NCI-H2081 treated with DMSO at 0.1 percent for 48 hours (cell line): ENCODE measurements at places on chromosomes 12 and 14.

GRCh38 chr12:13177373-13177772 is 19.2 kb upstream of the EMP1 start:
- DNase-seq, result no peak

- DNase-seq, result no peak
Measured at GRCh38 chr12:68158432-68158831, 1.1 kb downstream of the IFNG start.

- no peak for DNase-seq
Measured at GRCh38 chr14:53103636-53104340, 49.3 kb downstream of the DDHD1 start.

DNA sequence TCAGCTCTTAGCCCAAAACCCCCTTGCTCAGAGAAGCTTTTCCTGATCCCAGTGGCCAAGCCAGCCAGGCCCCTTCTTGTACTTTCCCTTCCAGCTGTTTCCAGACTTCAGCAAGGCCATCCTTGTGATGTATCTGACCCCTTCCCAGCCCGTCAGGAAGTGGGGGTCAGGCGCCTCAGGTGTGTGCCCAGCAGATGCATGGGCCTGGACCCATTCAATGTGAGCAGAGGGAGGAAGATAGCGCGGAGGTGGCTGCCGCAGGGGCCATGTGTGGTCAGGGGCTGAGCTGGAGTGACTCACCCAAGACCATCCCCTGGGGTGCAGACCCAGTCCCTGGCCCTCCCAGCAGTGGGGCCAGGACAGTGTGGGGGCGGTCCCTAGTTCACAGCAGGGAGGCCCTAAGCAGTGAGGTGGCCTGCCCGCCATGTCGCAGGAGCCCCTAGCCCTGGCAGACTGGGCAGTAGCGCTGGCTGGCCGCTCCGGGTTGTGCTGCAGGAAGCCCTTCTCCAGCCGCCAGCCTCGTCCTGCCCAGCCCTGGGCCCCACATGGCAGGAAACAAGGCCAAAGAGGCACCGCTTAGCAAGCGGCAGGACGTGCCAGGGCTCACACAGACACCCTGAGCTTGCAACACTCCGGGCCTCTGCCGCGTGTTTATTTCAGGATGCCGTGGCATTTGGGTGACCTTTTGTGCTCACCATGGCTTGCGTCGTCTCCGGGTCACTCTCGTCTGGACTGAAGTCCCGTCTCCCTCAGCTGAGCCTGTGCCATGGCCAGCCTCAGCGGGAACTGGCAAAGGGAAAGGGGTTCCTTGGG is 12.0 kb downstream of the ADSS1 start:
- no peak for DNase-seq

GRCh38 chr12:12684375-12685106 is 11.4 kb downstream of the GPR19 start:
- peak; percentile 85 for DNase-seq

GRCh38 chr12:54287261-54288157 is 7.0 kb downstream of the HNRNPA1 start:
- no peak for DNase-seq

- no peak for DNase-seq
Measured at GRCh38 chr14:34501004-34501580, 38.4 kb downstream of the EAPP start.

- no peak for DNase-seq
Measured at GRCh38 chr12:30145684-30146032, 361.9 kb upstream of the TMTC1 start.

GRCh38 chr12:108585864-108586263 is 12.0 kb downstream of the TMEM119 start:
- DNase-seq, result no peak

- no peak for DNase-seq
Measured at GRCh38 chr14:70811578-70811977, 2.3 kb upstream of the MAP3K9 start.

DNA sequence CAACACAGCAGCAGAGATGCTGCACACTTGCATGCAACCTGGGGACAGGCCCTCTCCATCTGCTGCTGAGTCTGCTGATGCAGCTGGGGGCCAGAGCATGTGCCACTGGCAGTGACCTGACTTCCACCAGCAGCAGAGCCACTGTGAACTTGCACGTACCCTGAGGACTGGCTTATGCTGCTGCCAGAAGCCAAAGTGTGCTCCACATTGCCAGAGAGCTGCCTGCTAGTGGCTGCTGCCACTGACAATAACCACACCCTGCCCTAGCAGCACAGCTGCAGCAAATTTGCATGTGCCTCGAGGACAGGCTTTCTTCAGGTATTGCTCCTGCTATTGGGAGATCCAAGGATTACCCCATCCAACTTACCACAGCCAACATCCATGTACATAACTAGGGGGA is 4.5 kb upstream of the PRR4 start:
- no peak for DNase-seq

DNA sequence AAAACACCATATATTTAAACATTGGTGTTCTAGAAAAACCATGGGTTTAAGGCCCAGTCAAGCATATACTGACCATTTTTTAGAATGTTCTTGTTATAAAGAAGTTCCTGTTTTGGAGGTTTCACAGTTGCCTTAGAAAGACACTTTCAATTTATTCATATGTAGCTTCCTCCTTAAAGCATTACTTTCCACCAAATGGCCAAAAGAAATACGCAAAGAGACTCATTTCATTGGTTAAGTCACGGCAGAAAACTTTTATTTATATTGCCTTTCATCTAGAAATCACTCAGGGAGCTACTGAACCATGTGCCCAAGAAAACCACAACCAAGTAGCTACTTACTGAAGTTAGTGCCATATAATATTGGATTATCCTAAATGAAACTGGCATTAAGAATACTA is 40.0 kb downstream of the MYBPC1 start:
- no peak for DNase-seq

DNA sequence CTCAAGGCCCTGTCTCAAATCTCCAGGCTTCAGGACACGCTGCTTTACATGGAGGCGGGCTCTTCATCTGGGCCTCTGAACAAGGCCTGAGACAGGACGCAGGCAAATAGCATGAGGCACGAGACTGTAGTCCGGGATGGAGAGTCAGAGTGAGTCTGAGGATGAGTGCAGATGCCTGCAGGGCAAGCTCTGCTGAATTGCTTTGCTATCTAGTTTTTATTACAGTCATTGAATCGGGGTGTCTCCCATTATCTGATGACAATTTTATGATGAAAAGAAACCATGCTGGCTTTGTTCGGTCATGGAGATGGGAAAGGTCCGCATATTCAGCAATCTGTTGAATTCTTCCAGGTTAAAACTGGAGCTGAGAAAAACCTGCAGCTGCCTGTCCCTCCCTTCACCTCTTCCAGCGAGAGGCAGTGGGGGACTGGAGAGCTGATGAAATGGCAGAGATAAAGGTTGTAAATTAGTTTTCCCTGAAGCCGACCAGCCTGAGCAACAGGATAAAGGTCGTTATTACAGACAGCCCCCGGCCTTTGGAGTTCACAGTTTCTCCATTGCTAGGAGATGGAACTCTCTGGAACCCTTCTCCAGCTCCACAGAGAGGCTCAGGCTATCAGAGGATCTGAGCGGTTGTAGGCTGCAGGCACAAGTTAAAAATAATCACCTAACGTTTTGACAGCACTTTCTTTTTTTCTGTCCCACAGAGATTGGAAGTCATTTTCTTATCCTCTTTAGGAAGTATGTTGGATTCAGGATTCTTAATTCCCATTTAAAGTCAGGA is 1.3 kb upstream of the ADGRD1 start:
- no peak for DNase-seq

DNA sequence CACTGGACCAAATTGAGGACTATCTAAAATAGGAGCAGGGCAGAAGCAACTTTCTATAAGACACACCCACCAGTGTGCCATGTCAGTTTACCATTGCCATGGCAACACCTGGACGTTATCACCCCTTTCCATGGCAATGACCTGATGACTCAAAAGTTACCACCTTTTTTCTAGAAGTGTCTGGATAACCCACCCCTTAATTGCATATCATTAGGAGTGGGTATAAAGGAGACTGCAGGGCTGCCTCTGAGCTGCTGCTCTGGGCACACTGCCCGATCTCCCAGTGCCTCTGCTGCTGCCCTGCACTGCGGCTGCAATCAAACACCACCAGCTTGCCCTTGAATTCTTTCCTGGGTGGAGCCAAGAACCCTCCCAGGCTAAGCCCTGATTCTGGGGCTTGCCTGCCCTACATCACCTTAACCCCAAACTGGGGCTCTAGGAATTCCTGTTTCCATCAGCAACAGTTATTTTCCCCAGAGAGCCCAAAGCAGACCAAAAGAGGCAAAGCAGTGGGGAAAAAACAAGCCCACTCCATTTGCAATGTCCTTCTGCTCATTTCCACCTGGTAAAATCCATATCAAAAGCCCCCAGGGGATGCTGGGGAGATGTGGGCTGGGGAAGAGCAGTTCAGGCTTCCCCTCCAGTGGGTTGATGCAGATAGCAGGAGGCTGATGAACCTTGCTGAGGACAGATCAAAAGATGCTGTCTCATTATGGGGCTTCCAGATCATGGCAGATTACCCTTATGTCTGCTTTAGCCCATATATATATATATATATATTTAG is 129.5 kb upstream of the NCOR2 start:
- no peak for DNase-seq

GRCh38 chr14:52235434-52235833 is 32.1 kb upstream of the PTGDR start:
- no peak for DNase-seq

GRCh38 chr12:67716817-67717216 is 68.3 kb downstream of the DYRK2 start:
- no peak for DNase-seq

GRCh38 chr14:96906434-96906833 is 109.3 kb downstream of the VRK1 start:
- no peak for DNase-seq

GRCh38 chr14:22928237-22929103 is 706 bp downstream of the PRMT5 start:
- no peak for DNase-seq

DNA sequence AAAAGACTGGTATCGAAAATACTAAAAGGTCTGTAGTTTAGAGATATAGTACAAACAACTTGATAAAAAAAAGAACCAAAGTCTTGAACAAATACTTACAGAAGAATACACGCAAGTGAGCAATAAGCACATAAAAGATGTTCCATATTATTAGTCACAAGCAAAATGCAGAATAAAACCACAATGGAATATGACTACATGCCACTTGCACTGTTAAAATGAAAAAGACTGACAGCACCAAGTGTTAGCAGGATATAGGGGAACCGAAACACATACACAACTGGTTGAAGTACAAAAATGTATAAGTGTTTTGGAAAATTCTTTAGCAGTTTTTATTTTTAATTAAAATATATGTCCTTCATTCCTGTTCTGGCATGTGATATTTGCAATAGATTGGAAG is 3.6 kb downstream of the CLEC2A start:
- no peak for DNase-seq

- DNase-seq, result no peak
Measured at GRCh38 chr12:121069206-121069605, 30.2 kb upstream of the OASL start.

GRCh38 chr14:72318648-72319047 is 386.4 kb downstream of the RGS6 start:
- no peak for DNase-seq

DNA sequence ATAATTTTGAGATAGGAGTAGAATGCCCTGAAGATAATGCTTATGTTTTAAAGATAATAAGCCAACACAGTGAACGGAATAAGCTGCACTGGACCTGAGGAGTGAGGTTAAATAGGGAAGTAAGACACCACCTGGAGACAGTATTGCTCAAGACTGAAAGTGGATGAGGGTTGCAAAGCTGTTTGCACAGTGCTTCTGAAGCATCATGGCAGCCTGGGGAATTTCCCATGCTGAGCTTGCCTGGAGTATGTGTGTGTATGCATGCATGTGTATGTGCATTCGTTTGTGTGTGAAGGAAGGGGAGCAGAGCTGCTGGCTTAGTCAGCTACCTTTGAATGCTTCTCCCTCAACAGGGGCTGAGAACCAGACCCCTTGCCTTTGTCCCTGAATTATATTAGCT is 35.8 kb downstream of the BHLHE41 start:
- no peak for DNase-seq

DNA sequence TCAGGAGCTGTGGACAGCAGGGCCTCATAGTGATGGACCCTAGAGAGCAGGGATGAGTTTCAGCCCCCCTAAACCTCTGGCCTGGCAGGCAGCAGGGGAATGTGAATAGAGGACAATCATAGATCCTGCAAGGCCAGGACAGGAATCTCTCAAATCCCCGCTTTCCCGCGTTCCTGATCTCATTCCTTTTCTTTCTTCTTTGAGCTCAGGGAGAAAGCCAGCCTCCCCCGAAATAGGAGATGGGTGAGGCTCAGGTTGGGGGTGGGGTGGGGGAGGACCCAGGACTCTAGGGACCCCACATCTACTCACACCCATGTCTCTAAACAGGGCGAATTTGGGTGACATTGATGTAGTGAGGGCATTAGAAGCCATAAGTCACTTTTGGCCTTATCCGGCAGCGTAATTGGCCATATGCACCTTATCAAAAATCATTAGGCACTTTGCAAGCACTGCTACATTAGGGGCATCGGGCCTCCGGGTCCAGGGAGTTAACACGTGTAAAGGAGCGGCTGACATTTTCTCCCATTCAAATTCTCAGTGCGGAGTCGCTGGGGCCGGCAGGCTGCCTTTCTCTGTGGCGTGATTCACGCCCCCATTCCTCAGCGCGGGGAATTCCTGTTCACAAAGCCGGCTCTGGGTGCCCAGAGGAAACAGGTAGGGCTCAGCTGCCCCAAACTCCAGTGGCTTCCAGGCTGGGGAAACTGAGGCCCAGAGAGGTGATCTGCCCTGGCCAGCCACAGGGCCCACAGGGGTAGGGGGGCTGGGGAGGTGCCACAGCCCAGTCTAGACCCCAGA is 1.5 kb downstream of the LHX5 start:
- DNase-seq, result no peak

DNA sequence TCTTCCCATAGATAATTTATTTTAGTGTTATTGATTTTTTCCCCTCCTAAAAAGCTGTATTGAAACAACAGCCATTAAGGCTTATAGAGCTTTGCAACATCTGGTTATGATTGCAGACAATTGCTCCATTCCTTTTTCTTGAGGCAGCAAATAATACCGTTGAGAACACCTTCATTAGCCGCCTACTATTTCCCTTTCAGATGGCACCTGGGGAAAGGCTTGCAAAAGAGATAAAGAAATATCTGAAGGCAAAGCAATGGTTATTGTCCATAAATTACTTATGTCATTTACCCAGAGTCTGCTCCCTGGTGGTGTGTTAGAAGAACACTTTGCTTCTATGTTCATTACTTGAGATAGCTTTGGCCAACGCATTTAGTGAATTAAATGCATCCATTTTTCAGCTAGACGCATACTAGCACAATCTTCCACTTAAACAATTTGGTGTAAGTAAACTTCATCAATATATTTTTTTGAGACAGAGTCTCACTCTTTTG is 377.8 kb downstream of the KCNH5 start:
- no peak for DNase-seq

DNA sequence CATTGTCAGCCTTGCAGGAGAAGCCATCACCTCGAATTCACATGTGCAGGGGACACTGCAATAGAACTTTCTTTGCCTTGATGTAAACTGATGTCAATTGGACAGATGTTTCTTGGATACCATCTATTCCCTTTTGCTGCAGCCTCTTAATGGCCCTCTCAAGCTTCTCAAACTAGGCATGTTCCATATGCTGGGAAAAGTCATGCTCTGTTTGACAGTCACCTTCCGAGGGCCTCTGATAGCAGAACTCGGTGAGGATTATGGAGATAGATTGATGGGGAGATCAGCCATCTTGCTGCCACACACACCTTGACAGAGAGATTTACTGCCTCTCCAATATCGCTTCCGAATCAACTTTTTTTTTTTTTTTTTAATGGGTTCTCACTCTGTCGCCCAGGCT is 145.8 kb upstream of the NUDT4 start:
- DNase-seq, result no peak

GRCh38 chr14:99729991-99730875 is 46.1 kb downstream of the CYP46A1 start:
- DNase-seq, result no peak
